Suprapubic skin (tissue), 4 donors: ENCODE measurements at places on chromosomes 5 and 9.

DNA sequence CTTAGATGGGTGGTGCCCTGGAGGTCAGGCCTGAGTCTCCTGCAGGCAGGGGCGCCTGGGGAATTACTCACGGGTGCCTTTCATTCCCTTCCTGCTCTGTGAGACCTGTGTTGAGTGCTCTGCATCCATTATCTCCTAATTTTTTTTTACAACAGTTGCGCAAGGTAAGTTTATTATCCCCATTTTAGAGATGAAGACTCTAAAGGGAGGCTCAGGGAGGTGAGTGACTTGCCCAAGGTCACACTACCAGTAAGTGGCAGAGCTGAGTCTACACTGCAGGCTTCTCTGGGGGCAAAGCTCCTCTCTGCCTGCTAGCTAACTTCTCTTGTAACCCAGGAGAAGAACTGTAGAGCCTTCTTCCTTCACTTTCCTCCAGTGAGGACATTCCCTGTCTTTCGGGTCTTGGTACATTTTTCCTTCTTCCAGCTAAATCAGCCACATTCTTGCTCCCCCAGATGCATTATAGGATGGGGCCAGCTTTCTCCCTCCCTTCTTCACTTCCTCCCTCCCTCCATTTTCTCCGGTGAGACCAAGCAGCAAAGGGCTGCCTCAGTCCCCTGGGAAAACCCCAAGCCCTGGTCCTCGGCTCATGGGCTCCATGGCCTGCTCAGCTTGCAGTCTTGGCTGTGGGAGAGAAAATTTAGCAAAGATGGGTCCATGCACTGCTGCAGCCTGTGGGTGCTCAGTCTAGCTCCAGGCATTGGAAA, 1.8 kb downstream of the PRR7 start:
- DNase-seq, result no peak

- no peak for DNase-seq
Observed at GRCh38 chr9:68555437-68556150, 14.9 kb upstream of the TMEM252 start.

DNA sequence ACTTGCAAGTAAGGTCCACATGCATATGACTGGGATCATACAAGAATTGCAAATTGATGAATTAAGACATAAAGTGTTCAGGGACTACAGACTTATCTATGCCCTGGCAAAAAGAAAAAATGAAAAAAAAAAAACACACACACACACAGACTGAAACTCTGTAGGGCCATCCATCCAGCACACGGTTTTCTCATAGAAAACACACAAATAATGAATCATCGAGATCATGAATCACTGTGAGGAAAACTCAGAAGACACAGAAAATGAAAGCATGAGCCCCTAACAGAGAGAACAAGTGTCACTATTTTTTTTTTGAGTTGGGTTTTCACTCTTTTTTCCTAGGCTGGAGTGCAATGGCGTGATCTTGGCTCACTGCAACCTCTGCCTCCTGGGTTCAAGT, 185.2 kb downstream of the IRX2 start:
- DNase-seq, result no peak

GRCh38 chr9:119868694-119869093, 499.5 kb upstream of the BRINP1 start:
- no peak for DNase-seq

DNA sequence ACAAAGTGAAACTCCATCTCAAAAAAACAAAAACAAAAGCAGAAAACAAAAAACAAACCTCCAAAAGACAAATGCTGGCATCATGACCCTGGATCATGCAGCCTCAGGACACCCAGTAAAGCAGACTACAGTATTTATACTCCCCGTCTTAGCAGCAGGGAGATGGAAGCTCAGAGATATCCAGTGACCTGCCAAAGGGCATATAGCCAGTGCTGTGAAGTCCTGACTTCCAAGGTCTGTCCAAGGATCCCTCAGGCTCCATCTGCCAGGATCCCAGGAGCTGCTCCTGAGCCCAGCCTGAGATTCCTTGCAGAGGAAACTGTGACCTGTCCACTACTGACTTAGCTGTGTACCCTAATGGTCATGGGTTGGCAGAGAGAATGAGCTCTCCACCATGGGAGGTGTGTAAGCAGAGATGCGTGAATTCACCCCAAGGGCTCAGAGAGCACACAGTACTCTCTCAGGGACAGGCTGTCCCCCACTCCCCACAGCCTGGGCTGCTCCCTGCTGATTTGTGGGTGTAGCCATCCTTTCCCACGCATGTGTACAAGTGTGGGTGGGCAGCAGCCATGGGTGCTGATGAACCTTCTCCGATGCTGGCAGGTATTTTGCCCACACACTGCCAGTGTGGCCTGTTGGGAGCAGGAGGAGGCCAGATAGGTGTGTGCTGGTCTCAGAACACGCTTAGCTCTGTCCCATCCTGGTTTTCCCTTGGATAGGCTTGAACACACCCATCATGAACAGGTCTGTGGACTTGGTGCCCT, 2.1 kb upstream of the WNK2 start:
- DNase-seq, result no peak

- DNase-seq, result no peak
Observed at GRCh38 chr9:68669218-68669617, 35.8 kb upstream of the PIP5K1B start.

- DNase-seq, result no peak
Observed at GRCh38 chr9:130073373-130073772, 19.7 kb downstream of the GPR107 start.
